ENCODE measurements at places on chromosomes 16 and 17.

DNA sequence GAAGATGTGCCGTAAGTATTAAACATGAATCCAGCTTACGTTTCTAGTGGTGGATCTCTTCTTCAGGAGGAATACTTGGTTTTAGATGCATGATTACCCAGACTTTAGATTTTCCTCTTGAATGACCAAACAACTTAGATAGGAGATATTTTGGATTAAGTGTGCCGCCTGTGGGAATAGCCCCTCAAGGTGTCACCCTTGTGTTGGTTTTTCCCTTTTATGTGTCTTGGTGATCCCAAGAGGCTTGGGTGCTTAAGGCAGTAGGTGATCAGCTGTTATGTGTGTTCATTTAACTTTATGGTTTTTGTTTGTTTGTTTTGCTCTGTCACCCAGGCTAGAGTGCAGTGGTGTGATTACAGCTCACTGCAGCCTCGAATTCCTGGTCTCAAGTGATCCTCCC is 115.1 kb downstream of the PPM1E start:
- no peak for DNase-seq

DNA sequence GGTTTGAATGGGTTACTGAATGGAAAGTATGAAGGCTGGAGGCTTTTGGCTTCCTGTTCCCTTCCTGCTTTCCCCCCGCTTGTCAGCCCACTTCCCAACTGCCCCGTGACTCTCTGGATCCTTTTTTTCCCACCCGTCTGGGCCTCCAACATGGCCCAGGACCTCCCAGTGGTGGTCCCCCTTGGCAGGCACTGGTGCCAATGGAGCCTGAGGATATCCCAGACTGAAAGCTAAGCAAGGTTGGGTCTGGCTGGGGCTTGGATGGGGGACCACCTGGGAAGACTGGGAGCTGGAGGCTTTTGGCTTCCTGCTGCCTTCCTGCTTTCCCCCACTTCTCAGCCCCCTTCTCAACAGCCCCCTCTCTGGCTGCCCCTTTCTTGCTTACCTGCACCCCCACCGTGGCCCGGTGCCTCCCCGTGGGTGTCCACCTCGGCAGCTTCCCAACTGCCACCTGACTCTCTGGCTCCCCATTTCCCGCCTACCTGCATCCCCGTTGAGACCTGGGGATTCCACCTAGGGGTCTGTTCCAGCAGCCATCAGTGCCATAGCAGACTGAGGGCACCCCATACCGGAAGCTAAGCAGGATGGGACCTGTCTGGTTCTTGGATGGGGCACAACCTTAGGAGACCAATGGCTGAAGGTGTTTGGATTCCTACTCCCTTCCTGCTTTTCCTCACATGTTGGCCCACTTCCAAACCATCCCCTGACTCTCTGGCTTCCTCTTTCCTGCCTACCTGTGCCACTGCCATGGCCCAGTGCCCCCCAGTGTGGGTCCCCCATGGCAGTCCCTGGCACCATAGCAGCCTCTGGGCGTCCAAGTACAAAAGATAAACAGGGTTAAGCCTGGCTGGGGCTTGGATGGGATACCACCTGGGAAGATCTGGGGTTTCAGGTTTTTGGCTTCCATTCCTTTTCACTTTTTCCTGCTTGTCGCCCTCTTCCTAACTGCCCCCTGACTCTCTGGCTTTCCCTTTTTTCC is 2295.3 kb downstream of the TP53TG3F start:
- DNase-seq: no peak

DNA sequence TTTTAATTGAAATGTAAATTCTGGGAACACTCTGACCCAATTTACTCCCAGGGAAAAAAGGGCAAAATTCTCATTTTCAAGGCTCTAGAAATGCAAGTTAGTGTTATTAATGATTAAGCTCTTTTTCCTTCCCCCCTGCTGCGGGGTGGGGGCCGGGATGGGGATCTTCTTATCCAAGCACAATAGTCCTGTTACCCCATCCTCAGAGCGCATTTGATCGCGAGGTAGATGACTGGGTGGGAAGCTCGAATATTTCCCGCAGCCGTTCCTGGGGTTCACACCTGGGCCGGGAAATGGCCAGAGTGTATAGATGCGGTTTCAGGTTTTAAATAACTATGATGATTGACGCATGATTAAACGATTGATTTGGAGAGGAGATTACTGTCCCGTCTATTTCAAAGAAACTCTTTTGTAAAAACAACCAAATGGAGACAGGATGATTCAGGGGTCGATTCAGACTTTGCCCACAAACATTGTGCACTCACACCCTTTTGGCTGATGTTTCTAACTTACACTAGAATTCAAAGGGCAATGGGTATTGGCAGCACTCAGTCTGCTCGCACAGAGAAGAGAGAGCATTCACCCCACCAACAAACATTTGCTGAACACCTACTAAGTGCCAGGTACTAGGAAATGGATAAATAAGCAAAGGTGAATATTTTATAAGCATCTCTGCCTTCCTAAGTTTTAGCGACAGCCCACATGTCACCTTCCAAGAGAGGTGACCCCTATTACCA is 55.0 kb downstream of the SALL1 start:
- no peak for DNase-seq

- no peak for DNase-seq
Observed at GRCh38 chr17:46045639-46046038, 46.6 kb downstream of the STH start.

- peak; percentile 14 for DNase-seq
Observed at GRCh38 chr17:65813306-65813705, 251.9 kb upstream of the AXIN2 start.

- no peak for DNase-seq
Observed at GRCh38 chr17:57512691-57513090, 232.4 kb downstream of the CCDC182 start.

DNA sequence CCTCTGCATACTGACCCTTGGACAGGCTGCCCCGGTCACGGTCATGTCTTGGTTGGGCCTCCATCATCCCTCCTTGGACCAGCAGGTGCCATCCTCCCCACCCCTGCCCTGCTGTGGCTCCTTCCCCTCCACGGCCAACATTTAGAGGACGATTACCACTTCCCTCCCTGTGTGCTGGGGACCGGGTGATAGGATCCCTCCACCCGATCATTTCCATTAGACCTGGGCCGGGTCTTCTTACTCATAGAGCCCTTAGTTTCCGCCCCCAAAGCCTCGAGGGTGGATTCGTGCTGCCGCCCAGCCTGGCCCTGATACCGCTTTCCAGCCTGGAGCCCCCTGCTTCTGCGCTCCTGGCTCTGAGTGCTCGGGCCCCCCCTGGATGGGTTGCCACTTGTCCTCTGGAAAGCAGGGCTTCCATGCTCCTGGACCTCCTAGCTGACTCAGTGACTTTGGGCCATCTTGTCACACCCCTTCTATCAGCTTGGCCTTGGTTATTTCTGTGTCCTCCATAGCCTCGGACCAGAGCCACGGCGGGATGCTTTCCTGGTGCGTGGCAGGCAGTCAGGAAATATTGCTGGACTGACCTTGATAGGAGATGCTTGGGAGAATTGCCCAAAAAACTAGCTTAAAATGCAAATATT is 171.4 kb downstream of the SEC14L1 start:
- no peak for DNase-seq

DNA sequence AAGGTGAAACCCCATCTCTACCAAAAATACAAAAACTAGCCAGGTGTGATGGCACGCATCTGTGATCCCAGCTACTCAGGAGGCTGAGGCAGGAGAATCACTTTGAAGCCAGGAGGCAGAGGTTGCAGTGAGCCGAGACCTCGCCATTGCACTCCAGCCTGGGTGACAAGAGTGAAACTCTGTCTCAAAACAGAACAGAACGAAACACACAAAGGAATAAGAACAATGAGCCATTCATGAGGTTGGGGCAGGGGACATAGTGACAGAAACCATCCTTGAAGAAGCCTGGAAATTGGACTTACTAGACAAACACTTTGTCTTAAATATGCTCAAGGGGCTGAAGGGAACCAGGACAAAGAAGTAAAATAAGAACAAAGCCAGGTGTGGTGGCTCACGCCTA is 39.4 kb downstream of the WDR45B start:
- no peak for DNase-seq

- no peak for DNase-seq
Observed at GRCh38 chr16:61730997-61731396, 305.2 kb downstream of the CDH8 start.

DNA sequence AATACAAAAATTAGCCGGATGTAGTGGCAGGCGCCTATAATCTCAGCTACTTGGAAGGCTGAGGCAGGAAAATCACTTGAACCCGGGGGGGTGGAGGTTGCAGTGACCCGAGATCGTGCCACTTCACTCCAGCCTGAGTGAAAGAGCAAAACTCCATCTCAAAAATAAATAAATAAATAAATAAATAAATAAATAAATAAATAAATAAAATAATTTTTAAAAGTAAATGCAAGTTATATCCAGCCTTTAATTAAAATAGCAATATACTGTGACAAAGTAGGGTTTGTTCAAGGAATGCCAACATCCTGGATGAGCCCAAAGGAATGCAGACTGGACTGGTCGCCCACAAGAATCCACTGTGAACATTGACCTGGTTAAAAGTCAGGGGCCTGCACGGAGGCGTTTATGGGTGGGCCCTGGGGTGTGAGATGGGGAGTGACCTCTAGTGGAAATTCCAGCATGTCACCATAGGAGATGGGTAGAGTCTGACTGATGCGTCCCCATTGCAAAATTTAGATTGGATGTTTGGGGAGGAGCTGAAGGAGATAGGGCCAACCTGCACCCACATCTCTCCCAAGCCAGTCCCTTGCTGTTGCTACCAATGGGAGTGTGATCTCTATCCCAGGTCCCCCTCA is 9.7 kb upstream of the PIK3R5 start:
- DNase-seq: no peak

DNA sequence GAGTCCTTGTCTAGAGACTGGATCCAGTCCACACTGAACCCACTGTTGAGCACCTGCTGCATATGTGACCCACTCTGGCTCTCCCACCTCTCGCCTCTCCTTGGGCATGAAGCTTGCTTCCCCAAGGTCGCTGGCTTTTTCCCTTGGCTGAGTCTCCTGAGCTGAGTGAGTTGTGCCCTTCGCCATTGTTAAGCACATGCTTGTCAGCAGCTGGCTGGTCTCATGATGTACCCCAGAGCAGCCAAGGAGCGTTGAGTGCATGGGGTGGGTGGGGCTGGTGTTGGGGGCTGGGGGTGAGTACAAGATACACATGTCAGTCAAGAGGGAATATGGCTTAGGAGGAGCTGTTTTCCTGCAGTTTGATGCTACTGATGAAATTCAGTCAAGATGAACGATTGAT is 165.6 kb downstream of the SNX29 start:
- no peak for DNase-seq

- no peak for DNase-seq
Observed at GRCh38 chr16:26598061-26598460, 468.7 kb upstream of the C16orf82 start.

DNA sequence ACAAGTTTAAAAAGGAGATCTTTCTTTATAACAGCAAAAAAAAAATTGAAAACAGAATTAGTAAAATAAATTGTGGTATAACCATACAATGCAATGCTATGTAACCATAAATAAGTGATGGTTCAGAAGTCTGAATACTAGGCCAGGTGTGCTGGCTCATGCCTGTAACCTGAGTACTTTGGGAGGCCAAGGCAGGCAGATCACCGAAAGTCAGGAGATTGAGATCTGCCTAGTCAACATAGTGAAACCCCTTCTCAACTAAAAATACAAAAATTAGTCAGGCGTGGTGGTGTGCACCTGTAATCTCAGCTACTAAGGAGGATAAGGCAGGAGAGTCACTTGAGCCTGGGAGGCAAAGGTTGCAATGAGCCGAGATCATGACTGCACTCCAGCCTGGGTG is 34.6 kb downstream of the CCT6B start:
- DNase-seq: no peak

GRCh38 chr17:83152227-83152744 is 72.9 kb downstream of the METRNL start:
- DNase-seq: no peak

- no peak for DNase-seq
Observed at GRCh38 chr16:84821728-84822689, 2.2 kb downstream of the CRISPLD2 start.

- no peak for DNase-seq
Observed at GRCh38 chr16:14284371-14284770, 213.3 kb downstream of the MRTFB start.

GRCh38 chr17:46948544-46948943 is 25.6 kb downstream of the GOSR2 start:
- DNase-seq: no peak

- DNase-seq: no peak
Observed at GRCh38 chr17:71302721-71303549, 817.9 kb upstream of the SOX9 start.

DNA sequence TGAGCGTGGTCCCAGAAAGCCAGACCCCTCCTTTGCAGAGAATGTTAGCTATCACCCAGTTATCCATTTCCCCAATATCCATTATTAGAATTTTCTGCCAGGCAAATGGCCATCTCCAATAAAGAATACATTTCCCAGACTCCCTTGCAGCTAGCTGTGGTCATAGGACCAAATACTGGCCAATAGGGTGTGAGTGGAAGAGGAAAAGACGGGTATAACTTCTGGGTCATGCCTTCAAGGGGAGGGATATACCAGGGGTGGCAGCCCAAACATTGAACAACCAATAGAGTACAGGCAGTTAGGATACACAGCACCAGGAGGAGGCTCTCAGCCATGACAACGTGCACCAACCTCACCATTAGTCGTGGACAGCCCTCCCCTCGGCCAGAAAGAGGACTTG is 26.1 kb upstream of the FOXF1 start:
- no peak for DNase-seq

DNA sequence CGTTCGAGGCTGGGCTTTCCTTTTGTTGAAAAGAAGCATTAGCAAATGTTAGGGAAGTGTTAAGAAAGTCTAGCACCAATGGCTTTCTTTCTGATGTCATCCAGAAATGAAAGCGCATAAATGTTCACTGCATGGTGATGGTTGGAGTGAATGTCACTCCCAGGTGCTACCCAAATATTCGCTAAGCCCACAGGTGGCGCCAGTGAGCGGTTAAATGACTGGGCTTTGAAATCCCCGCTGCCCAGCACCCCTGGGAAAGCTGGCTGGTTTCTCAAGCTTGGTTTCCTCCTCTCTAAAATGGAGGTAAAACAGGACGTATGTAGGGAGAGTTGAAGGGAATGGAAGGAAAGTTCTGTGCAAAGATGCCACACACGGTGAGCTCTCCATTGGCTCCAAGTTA is 104.4 kb downstream of the IRX5 start:
- no peak for DNase-seq

- no peak for DNase-seq
Observed at GRCh38 chr17:43598357-43599045, 52.4 kb upstream of the ETV4 start.

DNA sequence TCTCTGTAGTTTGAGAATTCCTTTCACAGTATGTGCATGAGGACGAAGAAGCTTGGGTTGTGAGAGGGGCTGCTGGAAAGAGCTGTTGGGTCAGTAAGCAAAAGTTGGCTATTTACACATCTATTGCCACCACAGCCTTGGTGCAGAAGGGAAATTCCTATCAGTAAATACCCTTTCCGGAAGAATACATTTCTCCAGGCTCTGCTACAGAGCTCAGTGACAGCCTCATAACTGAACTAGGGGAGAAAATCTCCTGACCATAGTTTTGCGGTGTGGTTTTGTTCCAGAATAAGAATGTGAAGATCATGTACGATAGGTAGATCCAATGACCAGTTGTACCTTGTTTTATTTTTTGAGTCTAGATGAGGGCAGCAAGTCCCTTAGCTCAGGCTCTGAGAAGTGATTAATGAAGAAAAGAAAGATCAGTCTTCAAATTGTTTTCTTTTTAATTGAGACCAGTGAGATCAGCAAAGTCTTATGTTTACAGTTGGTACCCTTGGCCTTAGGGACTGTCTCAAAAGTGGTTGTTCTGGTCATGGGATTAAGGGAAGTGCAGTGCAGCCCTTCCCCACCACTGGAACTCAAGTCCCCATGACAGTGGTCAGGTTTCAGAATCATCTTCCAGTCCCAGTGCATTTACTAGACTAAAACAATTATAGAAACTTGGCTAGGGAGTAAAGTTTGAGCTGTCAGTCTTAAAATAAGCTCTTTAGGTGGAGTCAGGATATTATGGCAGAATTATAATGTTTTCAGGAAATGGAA is 123.5 kb downstream of the PHKB start:
- DNase-seq: no peak
